SK-MEL-5 (cell line): ENCODE measurements at places on chromosomes 1 and 21. TPM values are rescaled to one million over a fixed set of nuclear protein-coding genes. Genes with fewer than 3 reads are reported as not detected.

DNA sequence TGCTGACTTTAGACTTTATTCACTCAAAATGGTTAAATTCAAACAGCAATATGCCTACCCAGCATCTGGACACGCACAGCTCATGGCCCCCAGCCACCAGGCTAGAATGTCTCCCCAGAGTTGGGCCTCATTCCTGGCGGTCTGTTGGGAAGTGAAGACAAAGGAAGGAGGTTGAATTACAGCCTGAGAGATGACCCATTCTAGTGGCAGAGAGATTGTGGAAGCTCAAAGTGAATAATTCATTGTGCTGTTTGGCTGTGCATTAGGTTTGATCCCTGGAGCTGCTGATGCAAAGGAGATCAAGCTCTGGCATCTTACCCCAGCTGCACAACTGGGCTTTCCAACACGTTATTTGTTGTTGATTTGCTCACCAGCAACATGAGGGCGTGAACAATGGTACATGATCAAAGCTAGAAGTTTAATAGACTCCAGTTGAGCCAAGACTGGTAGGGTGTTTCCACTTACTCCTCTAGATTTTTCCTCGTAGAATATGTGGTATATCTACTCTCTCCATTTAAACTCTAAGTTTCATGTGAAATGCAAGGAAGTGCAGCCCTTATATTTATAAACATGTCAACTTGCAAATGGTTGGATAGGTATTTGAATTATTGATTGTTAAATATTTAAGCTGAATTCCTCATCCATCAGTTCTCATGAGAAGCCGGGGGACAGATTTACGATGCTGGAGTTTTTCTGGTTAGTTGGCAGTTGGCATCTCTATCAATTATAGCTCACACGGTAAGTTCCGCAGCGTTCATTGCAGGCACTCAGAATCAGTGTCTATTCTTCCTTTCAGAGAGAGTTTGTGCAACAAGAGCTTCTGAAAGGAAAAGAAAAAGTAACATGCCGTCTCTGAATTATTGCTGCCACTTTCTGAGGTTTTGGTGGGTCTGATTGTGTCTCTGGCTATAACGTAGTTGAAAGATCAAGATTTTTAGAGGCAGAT lies 222.7 kb downstream of the TM2D1 start:
- DNase-seq = no peak

DNA sequence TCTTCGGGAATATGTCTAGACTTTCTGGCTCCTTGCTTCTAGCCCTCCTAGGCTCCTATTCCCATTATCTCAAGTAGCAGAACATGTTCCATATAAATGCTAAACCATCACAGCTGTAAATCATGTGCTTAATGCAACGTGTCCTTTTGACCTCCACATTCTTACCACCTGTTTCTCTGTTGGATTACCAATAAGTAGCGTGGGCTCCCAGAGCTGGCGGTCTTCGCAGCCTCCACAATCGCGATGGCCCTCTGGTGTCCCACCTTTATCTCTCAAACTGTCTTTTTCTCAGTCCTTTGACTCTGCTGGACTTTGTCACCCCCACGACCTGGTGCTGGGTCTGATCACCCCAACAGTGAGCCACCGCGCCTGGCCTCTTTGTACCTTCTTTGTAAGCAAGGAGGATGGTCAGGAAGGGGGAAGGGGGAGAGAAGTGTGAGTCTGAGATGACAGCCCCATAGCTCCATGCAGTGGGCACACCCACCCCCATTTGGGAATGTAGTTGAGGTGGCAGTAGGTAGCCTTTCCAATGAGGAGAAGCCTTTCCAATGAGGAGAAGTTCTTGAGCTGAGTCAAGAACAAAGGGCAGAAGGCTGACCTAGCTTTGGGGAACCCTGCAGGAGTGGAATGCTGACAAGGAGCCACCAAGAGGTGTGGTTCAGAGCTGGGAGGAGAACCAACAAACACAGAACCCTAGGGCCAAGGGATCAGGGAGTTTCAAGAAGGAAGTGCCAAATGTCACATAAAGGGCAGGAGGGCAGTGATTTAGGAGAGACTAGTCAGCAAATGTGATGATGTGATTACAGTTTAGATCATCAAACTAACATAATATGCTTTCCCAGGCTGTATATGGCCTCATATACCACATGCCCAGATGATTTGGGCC lies 14.2 kb downstream of the TRAF5 start:
- DNase-seq = no peak

DNA sequence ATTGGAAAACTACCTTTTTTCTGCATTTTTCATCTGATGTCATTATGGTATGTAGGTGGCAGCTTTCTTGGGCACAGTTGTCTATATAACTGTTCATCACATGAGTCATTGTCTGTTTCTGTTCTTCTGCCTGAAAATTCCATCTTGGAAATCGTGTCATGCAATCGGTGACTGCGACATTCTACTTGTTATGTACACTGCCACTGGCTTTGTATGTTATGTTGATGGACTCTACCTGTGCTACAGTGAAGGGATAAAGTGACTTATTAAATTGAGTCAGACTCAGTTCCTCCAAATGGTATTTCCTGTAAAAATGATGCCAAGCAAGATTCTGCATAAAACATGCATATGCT lies 8.6 kb downstream of the SMAP2 start:
- no peak for DNase-seq

DNA sequence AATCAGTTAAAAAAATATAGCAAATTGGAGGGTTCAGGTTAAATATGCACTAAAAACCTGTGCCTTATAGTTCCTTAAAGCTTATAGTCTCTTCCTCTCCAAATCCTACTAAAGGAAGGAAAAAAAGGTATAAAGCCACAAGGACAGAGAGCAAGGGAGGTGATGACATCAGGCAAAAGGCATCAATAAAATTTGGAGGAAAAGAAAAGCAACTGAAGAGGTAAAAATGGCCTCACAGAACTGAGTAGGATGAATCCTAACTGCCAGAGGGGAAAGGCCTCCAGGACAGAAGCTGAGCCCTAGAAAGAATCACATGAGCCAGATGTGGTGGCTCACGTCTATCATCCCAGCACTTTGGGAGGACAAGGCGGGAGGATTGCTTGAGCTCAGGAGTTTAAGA lies 8.1 kb downstream of the CCSAP start:
- DNase-seq = no peak

DNA sequence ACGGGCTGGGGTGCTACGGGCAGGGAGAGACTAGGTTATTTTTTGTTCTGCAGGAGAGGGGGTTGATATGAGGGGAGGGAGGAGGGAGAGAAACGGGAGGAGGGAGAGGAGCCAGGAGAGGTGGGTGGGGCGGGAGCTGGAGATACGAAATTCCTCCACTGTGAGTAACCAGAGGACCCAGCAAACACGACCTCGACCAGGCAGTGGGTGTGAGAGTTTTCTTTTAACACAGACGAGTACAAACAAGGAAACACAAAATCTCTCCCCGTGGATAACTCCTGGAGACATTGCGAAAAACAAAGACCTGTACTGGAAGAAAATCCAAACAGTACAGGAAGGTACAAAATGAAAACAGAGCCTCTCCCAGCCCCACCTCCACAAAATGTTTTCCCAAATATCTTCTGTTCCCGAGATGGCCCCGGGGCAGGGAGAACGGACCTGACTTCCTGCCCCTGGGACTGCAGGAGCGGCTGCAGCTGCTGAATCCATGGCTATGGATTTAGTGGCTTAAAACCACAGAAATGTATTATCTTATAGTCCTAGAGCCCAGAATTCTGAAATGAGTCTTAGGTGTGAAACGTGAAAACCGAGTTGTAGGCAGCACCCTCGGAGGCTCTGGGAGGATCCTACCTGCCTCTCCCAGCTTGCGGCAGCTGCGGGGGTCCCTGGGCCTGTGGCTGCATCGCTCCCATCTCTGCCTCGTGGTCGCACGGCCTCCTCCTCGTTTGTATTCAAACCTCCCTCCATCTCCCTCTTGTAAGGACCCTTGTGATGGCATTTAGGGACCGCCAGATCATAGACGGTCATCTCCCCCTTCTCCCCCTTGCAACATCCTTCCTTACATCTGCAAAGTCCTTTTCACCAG lies 82.2 kb downstream of the RIPK4 start:
- no peak for DNase-seq

Gene HAO2
- total RNA-seq = 0.21 and 0.43 TPM in 2 replicates

Gene CFAP45
- 0.13 and 0.56 TPM in 2 replicates for total RNA-seq

Gene APOBEC4
- not detected in 2 replicates for total RNA-seq
